H1 (cell line): ENCODE measurements at places on chromosomes 13 and 19.
A peak's percentile ranks its signal among the peaks of the same experiment; 100 is the strongest.

DNA sequence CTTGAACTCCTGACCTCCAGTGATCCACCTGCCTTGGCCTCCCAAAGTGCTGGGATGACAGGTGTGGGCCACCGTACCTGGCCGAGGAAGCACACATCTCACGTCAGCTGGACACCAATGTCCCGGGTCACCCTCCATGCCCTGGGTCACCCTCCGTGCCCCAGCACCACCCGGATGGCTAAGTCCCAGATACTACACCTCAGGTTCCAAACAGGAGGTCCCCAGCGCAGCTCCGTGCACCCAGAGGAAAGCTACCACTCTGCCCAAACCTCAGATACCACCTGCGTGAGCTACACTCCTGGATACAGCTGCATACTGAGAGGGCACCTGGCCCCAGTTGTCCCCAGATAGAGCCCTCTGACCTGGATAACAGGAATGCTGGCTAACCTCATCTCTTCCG lies 14.0 kb downstream of the LRRC4B start:
- no peak for DNase-seq

DNA sequence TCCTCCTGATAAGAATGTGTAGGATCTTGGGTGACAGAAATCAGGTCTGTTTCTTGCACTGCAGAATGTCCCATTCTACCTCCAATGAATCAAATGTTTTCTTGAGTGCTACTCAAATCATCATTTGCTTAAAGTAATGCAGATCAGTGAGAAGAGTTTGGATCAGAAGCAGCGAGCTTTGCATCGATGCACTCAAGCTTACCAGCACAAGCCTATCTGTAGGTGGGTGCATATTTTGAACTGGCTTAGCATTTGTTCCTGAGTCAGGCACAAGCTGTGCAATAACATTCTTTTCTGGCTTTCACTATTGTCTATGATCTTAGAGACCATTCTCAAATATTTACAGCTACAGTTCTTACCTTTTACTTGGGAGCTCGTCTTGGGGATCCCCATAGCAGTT lies 109.5 kb downstream of the UBL3 start:
- DNase-seq = no peak

GRCh38 chr19:19053508-19054314 lies 10.1 kb upstream of the SLC25A42 start:
- DNase-seq = peak; percentile 84

DNA sequence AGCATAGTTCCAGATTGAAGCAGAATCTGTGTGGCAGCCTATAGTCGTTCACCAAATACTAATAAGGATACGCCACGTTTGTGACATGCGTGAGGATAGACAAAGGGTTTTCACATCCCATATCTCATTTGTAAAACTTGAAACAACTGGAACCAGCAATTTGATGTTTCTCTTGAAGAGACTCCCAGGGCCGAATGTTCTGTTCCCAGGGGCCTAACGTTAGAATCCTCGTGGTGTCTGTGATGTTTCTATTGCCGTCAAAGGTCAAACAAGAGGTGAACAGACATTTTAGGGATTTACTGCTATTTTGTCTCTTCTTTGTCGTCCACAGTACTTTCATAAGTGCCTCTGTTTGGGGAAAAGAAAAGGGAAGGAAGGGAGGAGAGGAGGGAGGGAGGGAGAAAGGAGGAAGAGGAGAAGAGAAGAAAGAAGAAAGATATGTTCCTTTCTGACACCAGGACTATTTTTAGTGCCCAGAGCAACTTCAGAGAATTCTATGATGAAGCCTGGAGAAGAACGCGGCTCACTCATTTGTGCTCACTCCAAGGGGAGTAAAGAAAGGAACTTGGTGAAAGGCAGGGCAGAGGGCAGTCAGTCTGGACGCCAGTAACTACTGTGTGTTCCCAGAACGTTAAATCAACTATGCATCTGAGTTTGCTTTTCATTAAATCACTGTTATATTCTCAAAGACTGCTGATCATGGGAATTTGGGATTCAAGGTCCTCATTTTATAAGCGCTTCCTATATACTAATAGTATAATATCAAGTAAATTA lies 154.5 kb downstream of the DCT start:
- no peak for DNase-seq

GRCh38 chr13:37995092-37995491 lies 125.5 kb upstream of the TRPC4 start:
- DNase-seq = no peak

DNA sequence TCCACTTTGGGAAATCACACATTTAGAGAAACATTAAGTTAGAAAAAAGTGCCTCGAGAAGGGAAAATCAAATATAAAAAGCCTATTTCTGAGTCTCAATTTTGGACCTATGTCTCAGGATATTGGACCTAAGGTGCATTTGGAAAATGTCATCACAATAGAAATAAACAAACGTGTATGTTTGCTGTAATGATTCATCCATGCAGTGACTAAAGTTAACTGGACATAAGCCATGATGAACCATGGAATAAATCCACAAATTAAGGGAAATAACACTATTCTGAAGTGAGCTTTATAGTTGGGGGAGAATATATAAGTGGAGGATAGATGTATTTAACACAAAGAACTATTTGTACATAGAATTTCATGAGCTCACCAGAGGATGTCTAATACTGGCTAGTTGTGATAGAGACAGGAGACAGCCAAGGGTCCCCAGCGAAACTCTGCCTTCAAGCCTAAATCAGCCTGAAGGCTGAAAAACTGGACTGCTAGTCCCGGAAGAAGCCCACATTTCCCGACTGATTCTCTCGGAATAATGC lies 963.3 kb upstream of the SPRY2 start:
- DNase-seq = no peak

GRCh38 chr13:31663880-31664585 lies 75.3 kb upstream of the RXFP2 start:
- no peak for DNase-seq

DNA sequence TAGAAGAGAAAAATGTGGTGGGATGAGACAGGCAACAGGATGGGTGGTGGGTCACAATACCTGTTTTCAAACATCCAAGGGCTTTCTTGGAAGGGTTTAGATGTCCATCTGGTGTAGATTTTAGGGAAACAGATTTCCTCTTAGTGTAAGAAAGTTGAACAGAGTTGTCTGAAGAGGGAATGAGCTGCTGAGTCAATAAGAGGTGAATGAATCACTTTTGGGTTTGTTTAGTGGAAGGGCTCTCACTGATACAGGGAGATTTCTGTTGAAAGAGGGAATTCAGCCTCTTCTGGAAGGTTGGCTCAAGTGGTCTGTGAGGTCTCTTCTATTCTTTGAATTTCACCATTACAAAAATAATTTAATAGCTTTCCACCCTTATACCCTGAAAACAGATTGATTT lies 54.6 kb downstream of the LACC1 start:
- DNase-seq = no peak

GRCh38 chr13:80329250-80329649 lies 11.7 kb downstream of the SPRY2 start:
- DNase-seq = no peak

DNA sequence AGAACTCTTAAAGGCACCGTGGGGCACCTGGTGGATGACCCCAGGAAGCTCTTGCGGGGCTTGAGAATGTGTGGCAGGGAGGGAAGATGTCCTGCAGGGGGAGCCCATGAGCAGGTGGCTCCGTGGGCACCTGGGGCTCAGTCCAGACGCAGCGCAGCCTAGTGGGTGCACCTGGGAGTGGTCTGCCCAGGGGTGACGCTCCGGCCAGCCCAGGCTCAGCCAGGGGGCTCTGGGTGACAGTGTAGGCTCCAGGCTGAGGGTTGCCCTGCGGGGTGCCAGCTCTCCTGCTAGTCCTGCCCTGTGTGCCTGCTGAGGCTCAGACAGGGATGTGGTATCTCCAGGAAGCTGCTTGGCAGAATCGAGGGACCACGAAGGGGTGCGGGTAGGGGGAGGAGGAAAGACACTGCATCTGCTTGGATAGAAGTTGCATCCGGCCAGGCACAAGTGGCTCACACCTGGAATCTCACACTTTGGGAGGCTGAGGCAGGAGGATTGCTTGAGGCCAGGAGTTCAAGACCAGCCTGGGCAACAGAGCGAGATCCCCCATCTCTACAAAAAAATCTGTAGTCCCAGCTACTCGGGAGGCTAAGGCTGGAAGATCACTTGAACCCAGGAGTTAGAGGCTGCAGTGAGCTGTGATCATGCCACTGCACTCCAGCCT lies 15.0 kb upstream of the PGLS start:
- peak; percentile 84 for DNase-seq

- DNase-seq = no peak
These were observed 61.3 kb downstream of the SCEL start for GRCh38 chr13:77596777-77597176.

DNA sequence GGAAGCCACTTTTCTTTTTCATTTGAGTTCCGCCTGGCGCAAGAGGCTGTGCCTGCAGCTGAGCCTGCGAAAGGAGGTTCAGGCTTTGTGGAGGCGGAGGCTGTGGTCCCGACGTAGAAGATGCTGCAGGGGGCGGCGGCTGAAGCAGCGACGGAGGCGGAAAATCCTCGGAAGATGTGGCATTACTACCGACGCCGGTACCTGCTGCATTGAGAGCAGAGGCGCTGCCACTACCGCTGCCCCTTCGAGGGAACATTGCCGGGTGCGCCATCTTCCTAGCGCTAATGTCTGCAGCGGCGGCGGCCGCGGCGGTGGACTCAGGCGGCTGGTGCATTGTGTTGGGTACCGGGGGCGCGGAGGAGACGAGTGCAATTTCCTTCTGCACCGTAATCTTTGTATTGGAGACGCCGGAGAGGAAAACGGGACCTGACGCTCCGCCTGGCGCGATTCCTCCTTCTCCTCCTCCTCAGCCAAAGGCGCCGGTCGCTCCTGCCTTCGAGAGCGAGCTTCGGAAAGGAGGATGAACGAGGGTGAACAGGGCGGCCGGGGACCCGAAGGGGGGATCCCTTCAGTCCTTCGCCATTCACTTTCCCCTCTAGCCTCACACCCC lies at the start of gene TSC22D1:
Gene TSC22D1 (minus strand): TSS at position 590 of the 610 bp plus-strand sequence. CDS start 256 bp downstream, at position 334.
- no peak for DNase-seq

GRCh38 chr13:33865945-33866344 lies 48.0 kb downstream of the RFC3 start:
- no peak for DNase-seq

- DNase-seq = no peak
These were observed 6.4 kb downstream of the LYL1 start for GRCh38 chr19:13095934-13096927.

- DNase-seq = no peak
These were observed 4.6 kb downstream of the ZNF135 start for GRCh38 chr19:58063712-58064111.

DNA sequence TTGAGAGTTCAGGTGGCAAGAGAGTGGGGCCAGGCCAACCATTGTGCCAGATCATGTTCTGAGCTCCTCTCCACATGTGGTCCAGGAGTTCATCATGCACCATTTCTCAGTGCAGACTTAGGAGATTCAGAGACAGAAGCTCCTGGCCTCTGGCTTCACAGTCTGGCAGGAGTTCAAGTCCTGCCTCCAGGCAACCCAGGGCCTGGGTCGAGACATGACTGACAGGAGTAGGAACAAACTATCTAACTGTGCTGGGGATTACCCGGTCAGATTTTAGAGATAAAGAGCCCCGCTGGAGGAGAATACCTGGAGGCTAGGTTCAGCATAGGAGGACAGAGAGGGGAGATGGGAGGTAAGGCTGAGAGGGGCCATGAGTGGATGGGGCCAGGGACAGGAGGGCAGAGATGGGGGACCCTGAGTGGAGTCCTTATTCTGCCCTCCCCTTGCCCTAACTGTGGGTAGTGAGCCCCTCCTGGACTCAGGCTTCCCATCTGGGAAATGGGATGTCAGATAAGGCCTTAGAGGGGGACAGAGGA lies 906 bp upstream of the CYP4F11 start:
- DNase-seq = no peak

- no peak for DNase-seq
These were observed 23.2 kb upstream of the GTF3A start for GRCh38 chr13:27401210-27401609.

GRCh38 chr19:51256155-51256625 lies 5.3 kb downstream of the SIGLECL1 start:
- DNase-seq = no peak

DNA sequence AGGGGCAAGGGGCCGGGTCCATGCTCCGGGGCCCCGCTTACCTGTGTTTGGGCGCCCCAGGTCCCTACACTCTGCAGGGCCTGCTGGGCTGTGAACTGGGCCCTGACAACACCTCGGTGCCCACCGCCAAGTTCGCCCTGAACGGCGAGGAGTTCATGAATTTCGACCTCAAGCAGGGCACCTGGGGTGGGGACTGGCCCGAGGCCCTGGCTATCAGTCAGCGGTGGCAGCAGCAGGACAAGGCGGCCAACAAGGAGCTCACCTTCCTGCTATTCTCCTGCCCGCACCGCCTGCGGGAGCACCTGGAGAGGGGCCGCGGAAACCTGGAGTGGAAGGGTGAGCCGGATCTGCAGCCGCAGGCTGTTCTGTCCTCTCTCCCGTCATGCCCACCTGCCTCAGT lies 1.7 kb downstream of the FCGRT start:
- DNase-seq = no peak

DNA sequence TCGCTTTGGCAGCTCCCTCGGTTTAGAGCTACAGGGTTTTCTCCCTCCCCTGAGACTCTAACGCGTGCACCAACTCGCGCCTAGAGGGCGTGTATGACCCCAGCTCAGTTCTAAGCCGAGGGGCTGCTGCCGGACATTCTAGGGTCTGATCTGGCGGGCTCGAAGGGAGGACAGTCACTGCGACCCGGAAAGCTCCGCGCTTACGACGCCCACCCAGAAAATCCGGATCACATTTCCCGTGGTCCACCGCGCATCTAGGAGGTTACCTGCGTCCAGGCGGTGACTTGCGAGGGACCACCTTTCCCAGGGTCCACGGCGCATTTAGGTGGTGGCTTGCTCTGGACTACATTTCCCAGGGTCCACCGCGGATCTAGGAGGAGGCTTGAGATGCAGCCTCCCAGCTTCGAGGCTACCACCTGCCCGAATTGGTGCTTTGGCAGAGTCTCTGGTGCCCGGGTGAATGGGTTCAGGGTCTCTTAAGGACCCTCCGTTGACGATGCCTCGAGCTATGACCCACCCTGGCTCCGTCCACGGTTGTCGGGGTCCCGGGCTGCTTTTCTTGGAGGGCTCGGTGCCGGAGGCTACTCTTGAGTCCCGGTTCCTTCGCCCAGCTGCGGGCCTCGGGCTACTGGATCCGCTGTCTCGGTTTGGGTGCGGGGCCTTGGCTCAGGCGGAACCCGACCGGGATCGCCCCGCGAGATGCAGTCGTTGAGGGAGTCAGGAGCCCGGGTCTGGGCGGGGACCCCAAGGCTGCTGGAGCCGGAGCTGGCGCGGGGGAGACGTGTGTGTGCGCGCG lies 30.5 kb downstream of the ZNF146 start:
- DNase-seq = peak; percentile 88

GRCh38 chr19:10543059-10543419 lies 665 bp upstream of the ATG4D start:
- DNase-seq = no peak
